Aorta (tissue), 5 donors: ENCODE measurements at places on chromosomes 2 and 18. TPM values are rescaled to one million over a fixed set of nuclear protein-coding genes. Genes with fewer than 3 reads are reported as not detected.

Gene SEMA4C
- total RNA-seq: 55.6 TPM

Gene GALNT5
- 4.5 TPM for total RNA-seq

Gene SH3RF3
- total RNA-seq: 24.4 TPM

Gene UCN
- 2.2 TPM for total RNA-seq

Gene ATG4B
- 85.4 TPM for total RNA-seq

Gene SH3BP4
- 27.6 TPM for total RNA-seq

DNA sequence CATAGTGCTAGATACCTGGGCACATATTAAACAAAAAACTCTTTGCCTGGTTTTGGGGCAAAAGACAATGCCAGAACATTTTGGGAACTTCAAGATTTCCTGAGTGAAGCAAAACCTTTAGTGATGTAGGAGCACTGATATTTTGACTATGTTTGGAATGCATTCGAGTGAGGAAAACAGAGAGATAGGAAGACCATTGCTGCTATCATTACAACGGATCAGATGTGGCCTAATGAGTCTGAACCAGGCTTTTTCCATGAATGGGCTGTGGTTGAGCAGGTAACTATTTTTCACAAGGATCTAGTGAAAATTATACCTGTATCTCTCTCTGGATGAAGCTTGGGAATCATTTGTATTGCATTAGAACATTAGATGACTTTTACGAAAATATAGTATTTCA lies 562.2 kb downstream of the DCC start:
- no peak overlapping the region for H3K4me3 ChIP-seq
- no peaks in the 10 kb centered on the region for H3K4me1 ChIP-seq
- H3K27ac ChIP-seq: no peak overlapping the region
- no peaks in the 10 kb centered on the region for H3K36me3 ChIP-seq
- no peak for DNase-seq
- no peaks in the 10 kb centered on the region for H3K27me3 ChIP-seq

DNA sequence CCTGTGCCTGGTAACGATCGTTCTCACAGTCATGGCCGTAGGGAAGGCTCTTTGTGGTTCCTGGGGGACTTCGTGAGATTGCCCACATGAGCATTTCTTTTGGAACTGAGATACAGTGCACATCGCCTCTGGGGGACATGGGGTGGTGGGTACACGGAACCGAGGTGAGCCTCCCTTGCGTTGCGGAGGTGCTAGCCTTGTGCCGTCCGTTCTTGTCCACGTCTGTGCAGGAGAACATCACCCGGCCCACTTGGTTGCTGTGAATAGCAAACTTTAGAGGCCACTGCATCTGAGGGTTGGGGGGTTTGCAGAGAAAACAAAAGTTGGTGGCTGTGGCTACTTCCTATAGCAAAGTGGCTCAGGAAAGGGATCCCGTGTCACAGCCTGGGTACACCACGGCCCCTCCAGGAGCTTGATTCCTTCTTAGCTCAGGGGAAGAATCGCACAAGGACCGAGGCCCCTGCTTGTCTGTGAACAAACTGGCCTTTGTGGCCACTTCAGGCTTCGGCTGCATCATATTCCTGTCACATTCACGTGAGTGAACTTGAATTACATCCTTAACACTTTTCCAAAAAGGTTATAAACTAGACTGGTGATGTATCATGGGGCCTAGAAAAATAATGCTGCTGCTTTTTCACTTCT lies 72.6 kb downstream of the LRRFIP1 start:
- H3K27ac ChIP-seq: no peak overlapping the region
- H3K36me3 ChIP-seq: no peaks in the 10 kb centered on the region

GRCh38 chr2:102915128-102915527 lies 153.3 kb downstream of the TMEM182 start:
- no peak overlapping the region for H3K4me3 ChIP-seq
- no peaks in the 10 kb centered on the region for H3K36me3 ChIP-seq
- DNase-seq: no peak
- H3K27me3 ChIP-seq: no peaks in the 10 kb centered on the region
- no peaks in the 10 kb centered on the region for H3K4me1 ChIP-seq
- no peak overlapping the region for H3K27ac ChIP-seq

DNA sequence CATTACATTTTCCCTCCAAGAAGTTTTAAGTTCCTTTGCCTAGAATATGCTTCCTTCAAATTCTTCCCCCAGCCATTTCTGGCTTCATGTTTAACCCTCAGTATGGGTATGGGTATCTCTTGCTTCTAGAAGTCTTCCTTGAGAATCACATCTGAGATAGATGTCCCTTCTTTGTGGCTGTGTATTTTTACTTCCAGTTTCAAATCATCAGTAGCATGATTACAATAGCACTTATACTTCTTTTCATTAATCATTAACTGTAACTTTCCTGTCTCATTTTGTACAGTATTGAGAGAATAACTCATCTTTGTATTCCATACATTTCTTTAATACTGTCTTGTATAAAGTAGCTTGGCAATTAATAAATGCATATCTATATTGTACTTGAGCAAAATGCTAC lies 17.3 kb upstream of the PDE1A start:
- H3K4me1 ChIP-seq: peaks cover 2% of the 10 kb centered on the region
- no peaks in the 10 kb centered on the region for H3K27me3 ChIP-seq
- H3K4me3 ChIP-seq: no peak overlapping the region
- no peaks in the 10 kb centered on the region for H3K36me3 ChIP-seq
- no peak overlapping the region for H3K27ac ChIP-seq

DNA sequence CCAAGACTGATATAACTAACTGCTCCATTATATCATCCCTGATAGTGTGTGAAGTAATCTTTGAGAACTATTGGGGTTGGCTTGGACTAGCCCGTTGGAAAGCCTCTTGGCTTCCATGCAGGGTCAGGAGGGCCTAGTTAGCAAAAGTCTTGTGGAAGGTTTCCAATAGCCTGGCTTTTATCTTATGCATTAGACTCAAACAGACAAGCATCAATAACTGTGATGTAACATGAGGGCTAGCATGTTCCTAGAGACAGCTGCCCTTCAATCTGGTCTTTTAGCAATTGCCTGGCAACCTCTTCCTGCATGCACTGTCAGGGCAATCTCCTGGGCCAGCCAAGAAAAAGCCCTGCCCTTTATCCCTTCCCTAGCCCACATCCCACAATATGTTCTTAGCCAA lies 18.2 kb downstream of the SLC8A1 start:
- H3K27ac ChIP-seq: peak overlapping the region; percentile 54
- H3K4me3 ChIP-seq: no peak overlapping the region
- no peaks in the 10 kb centered on the region for H3K36me3 ChIP-seq
- peaks cover 17% of the 10 kb centered on the region for H3K4me1 ChIP-seq

- no peak for DNase-seq
- no peaks in the 10 kb centered on the region for H3K27me3 ChIP-seq
- H3K27ac ChIP-seq: no peak overlapping the region
- no peaks in the 10 kb centered on the region for H3K4me1 ChIP-seq
These were observed 783.0 kb upstream of the ZEB2 start for GRCh38 chr2:145302886-145303285.

GRCh38 chr2:238505892-238506280 lies 79.2 kb downstream of the ASB1 start:
- H3K4me1 ChIP-seq: no peaks in the 10 kb centered on the region
- no peaks in the 10 kb centered on the region for H3K36me3 ChIP-seq
- H3K27ac ChIP-seq: no peak overlapping the region
- DNase-seq: no peak
- no peak overlapping the region for H3K4me3 ChIP-seq
- H3K27me3 ChIP-seq: no peaks in the 10 kb centered on the region

DNA sequence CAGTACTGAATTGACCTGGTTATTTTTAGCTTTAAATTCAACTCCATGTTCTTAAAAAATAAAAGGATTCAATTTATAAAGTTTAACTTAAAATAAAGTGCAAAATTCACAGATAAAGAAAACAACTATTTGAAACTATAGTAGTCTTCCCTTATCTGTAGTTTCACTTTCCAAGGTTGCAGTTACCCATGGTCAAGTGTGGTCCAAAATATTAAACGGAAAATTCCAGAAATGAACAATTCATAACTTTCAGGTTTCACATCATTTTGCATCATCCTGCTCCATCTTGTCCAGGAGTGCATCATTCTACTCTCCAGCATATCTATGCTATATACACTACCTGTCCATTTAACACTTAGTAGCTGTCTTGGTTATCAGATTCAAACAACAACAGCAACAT lies 54.5 kb upstream of the ZNF804A start:
- no peak overlapping the region for H3K4me3 ChIP-seq
- no peak overlapping the region for H3K27ac ChIP-seq
- no peak for DNase-seq
- H3K27me3 ChIP-seq: no peaks in the 10 kb centered on the region

- H3K27me3 ChIP-seq: no peaks in the 10 kb centered on the region
- H3K36me3 ChIP-seq: no peaks in the 10 kb centered on the region
- no peak for DNase-seq
- no peak overlapping the region for H3K27ac ChIP-seq
These were observed 286.8 kb upstream of the EPAS1 start for GRCh38 chr2:46010223-46010924.

- peak overlapping the region; percentile 36 for H3K27ac ChIP-seq
- no peaks in the 10 kb centered on the region for H3K36me3 ChIP-seq
- H3K4me3 ChIP-seq: peak overlapping the region; percentile 96
- no peak for DNase-seq
- no peaks in the 10 kb centered on the region for H3K4me1 ChIP-seq
- H3K27me3 ChIP-seq: no peaks in the 10 kb centered on the region
These were observed 1.6 kb downstream of the MAP4K4 start for GRCh38 chr2:101698844-101699754.

GRCh38 chr18:44771956-44772917 lies 91.5 kb downstream of the SETBP1 start:
- no peaks in the 10 kb centered on the region for H3K27me3 ChIP-seq
- no peaks in the 10 kb centered on the region for H3K36me3 ChIP-seq
- H3K4me1 ChIP-seq: no peaks in the 10 kb centered on the region
- H3K27ac ChIP-seq: no peak overlapping the region
- no peak for DNase-seq
- H3K4me3 ChIP-seq: no peak overlapping the region

- H3K36me3 ChIP-seq: no peaks in the 10 kb centered on the region
- H3K27ac ChIP-seq: no peak overlapping the region
- no peaks in the 10 kb centered on the region for H3K27me3 ChIP-seq
- DNase-seq: no peak
These were observed 452.8 kb downstream of the CBLN2 start for GRCh38 chr18:72091369-72091768.

DNA sequence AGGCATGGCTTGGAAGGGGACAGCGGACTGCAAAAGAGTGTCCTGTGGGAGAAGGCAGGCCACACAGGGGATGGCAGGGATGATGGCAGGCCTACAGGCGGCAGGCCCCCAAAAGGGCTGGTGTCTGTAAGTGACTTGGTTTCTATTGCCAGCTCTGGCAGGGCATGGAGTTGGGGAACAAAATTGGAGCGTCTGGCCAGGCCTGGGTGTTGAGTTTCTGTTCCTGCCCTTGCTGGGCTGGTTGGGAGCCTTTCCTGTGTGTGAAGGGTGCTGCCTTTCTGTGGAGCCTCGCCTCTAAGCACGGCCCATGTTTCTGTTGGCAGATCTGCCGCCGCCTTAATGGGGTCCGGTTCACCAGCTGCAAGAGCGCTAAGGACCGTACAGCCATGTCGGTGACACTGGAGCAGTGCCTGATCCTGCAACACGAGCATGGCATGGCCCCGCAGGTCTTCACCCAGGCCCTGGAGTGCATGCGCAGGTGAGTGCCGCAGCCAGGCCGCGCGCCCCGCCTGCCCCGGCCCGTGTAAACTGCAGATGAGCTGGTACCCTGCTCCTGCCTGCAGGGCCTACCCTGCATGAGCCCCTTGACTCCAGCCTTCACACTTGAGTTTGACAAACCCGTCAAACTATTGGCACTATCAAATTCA lies 31.5 kb downstream of the COA5 start:
- no peak overlapping the region for H3K4me3 ChIP-seq
- H3K36me3 ChIP-seq: peaks cover 2% of the 10 kb centered on the region
- H3K27ac ChIP-seq: no peak overlapping the region
- H3K4me1 ChIP-seq: no peaks in the 10 kb centered on the region
- H3K27me3 ChIP-seq: no peaks in the 10 kb centered on the region

GRCh38 chr2:21330786-21331391 lies 207.1 kb downstream of the TDRD15 start:
- no peaks in the 10 kb centered on the region for H3K27me3 ChIP-seq
- DNase-seq: no peak
- H3K27ac ChIP-seq: no peak overlapping the region
- H3K36me3 ChIP-seq: no peaks in the 10 kb centered on the region
- H3K4me1 ChIP-seq: no peaks in the 10 kb centered on the region
